Activated gamma-delta T cell treated with Interleukin-2 at 50 U/mL for 16 hours (primary cell): ENCODE measurements at places on chromosomes 16 and 17.

DNA sequence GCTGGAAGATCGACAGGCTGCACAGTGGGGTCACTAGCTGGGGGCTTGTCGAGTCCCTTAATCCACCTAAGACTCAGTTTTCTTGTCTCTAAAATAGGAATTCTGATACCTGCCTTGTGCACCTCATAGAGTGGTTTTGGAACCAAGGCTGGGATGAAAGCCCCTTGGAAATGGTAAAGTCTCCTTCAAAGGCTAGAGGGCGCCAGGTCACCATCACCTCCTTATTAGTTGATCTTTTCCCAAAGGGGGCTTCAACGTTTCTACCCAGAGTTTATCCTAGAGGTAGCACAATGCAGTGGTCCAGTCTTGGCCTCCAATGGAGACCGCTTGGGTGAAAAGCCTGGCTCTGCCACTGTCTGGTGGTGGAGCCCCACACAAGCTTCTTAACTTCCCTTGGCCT is 158.2 kb downstream of the AIPL1 start:
- no peak for DNase-seq

DNA sequence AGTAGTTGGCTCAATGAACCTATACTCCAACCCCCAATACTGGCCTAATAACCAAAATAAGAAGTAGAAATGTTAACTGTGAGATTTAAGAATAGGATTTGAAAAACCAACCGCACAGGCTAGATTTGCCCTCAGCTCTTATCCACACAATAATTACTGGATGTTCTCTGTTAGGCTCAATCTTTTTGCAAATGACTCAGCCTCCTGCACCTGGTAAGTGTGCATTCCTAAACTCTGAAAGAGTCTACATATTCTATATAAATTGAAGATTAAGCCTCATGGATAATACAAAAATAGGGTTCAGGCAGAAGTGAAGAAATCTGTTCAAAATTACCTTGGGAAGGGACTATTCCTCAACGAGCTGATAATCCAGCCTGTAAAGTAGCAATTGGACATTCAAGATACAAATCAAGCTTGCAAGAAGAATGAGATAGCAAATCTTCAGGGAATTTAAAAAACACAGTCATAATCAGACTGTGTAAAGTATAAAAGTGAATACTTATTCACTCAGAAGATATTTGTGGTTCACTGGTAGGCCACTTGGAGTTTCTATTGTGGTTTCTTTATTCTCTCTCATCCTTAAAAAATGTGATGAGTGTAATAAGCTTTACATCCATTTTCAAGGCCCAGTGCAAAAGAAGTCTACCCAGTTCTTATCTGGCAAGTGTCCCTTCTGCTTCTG is 931.9 kb upstream of the SOX9 start:
- DNase-seq = no peak

- no peak for DNase-seq
These were observed 354.1 kb upstream of the TNRC6C start for GRCh38 chr17:77604301-77604972.

- no peak for DNase-seq
These were observed 6.4 kb downstream of the GRN start for GRCh38 chr17:44351464-44351863.

DNA sequence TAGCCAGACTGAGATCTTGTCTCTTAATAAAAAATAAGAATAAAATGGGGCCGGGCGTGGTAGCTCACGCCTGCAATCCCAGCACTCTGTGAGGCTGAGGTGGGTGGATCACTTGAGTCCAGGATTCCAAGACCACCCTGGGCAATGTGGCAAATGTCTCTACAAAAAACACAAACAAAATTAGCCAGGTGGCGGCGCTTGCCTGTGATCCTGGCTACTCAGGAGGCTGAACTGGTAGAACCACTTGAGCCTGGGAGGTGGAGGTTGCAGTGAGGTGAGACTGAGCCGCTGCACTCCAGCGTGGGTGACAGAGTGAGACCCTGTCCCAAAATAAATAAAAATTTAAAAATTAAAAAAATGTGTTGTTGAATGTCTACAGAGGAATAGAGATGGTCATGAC is 2.9 kb upstream of the DEF8 start:
- DNase-seq = no peak

GRCh38 chr16:768428-768827 is 7.9 kb downstream of the MSLN start:
- no peak for DNase-seq

- DNase-seq = no peak
These were observed 15.0 kb downstream of the TOP2A start for GRCh38 chr17:40402668-40403067.

GRCh38 chr17:49513044-49513395 is 17.9 kb downstream of the NGFR start:
- DNase-seq = no peak
